Central memory CD8-positive, alpha-beta T cell (primary cell): ENCODE measurements at places on chromosomes 1 and 21.

- DNase-seq = no peak
These were observed 99.3 kb downstream of the FMN2 start for GRCh38 chr1:240190881-240191401.

GRCh38 chr1:237031480-237031879 is 10.5 kb upstream of the RYR2 start:
- DNase-seq = no peak

DNA sequence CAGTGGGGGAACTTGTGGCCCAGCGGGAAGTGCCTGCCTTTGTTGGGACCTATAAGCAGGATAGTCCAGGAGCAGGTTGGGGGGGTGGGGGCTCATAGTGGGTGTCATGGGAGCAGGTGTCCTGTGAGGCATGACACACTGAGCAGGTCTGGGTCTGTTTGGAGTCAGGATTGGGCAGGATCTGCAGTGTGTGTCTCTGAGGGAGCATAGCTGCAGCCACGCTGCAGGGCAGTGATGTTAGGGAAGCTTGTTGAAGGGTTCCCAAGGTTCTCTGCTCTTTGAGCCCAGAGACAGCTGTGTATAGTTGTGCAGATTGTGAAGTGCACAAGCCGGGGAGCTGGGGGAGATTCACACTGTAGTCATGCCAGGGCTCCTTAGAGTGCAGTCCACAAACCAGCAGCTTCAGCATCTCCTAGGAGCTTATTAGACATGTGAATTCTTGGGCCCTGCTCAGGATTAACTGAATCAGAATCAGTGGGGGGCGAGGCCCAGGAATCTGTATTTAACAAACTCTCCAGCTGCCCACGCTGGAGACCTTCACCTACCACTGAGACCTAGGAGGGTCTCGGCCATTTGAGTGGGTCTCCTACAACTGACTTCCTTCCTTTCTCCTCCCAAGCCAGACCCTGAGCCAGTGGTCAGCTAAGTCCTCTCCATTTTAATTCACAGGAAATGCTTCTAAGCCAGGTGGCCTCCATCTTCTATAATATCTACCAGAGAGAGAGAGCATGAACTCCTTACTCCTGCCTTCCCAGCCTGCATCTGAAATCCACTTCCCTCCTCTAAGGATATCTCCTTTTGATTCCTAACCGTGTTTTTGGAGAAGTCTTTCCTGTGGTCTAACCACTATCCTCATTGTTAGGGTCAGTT is 11.1 kb downstream of the INSRR start:
- no peak for DNase-seq

- no peak for DNase-seq
These were observed 61.6 kb downstream of the S100B start for GRCh38 chr21:46543306-46543705.

GRCh38 chr1:23385119-23385621 is 15.5 kb upstream of the ZNF436 start:
- DNase-seq = no peak

DNA sequence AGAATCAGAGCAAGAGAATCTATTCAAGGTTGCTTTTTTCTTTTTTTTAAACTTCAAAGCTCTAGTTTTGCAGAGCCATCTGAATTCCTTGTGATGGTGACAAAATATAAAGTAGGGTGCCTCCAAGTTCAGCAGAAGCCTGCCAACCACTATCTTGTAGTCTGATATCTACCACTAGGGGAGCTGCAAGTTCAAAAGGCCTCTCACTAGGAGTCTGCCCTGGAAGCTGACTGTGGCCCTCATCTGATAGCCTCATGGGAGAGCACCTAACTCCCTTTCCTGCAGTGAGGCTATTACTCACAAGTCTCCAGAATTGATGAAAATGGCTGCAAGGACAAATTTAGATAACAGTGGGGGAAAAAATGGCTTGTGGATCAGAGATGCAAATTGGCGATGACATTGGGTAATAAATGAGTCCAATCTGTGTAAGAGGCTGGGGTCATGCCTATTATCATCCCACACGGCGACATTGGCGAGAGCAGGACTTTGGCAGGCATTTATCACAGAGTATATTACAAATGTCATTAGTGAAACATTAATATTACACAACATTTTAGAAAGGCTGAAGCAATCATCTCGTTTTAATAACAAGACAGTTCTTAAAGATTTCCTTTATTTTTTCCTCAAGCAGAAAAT is 10.7 kb upstream of the ZP4 start:
- DNase-seq = no peak

DNA sequence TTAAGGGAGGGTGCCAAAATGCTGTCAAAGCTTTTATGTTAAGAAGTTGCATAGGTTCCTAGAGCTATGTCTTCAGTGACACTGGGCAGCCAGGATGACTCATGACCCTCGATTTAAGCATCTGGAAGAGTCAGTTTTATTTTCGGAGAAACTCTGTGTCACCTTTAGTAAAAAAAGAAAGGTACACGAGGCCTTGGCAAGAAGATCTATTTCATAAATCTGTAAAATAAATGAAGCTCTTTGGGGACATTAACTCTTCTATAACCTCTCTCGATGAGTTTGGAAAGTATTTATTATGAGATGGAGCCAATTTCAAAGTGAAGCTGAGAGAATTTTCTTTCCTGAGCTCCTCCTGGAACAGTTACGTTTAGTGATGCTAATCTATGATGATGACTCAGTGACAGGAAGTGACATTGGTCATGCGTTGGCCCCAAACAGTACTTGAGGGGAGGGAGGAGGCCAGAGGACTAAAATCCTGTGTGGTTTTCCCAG is 156.5 kb downstream of the HLX start:
- no peak for DNase-seq

DNA sequence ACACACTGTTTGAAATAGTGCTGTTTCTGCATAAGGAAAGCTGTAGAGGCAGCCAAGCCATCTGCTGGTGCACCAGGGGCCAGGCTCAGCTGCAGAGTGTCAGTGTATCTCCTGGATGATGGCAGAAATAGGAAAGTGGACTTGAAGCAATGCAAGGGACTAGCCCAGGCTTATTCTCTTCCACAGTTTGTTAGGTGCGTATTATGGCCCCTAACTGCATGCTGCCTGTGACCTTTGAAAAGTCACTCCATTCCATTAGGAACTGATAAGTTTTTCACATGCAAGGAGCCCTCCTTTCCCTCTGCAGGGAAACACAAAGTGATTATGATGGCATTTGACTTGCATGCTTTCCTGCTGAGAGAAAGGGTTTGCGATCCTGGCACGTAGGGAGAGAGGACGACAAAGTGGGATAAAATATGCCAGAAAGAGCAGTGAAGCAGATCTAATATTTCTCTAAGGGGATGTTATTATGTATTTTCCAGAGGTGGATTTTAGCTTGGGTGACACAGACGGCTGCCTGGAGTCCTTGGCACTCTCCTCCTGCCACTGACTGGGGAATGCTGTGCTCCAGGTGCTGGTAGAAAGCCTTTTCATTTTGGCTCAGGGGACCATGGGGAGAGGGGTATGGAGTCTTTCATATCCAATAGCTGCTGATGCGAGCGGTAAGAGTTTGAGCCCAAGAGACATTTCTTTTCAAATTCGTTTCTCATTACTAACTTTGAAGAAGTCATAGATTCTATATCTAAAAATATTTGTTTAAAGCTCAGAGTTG is 402.1 kb upstream of the B3GALT2 start:
- no peak for DNase-seq

DNA sequence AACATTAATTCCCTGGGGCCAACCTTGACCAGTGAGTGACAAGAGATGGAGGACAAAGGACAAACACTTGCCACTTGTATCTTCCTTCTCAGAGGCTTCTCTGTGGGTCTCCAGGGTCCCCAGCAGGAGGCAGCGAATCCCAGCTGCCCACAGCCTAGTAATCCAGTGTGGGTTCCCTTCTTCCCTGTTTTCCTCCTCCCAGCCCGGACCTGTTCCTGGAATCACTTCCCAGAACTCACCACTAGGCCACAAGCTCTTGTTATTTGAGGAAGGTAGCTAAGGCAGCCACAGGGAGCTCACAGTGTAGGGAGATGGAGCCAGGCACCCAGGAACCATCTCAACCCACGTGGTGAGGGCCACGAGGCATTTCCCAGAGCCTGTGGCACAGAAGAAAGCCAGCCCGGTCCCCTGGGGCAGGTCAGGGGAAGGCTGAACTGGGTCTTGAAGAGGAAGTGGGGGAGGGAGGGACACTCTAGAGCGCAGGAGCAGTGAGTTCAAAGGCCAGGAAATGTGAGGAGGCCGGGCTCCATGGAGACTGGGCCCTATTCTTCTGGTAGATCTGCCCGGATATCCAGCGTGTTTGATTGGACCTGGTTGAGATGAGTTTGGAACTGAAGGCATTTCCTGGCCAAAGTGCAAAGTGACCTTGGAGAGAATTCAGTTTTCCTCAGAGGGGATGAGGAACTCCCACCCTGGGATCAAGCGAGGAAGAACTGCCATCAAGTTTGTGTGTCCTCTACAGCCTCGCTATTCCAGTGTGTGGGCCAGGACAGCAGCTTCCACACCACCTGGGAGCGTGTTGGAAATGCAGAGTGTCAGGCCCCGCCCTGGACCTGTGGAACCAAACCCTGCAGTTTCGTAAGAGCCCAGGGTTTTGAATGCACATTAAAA is 20.3 kb upstream of the C2CD2 start:
- DNase-seq = no peak

DNA sequence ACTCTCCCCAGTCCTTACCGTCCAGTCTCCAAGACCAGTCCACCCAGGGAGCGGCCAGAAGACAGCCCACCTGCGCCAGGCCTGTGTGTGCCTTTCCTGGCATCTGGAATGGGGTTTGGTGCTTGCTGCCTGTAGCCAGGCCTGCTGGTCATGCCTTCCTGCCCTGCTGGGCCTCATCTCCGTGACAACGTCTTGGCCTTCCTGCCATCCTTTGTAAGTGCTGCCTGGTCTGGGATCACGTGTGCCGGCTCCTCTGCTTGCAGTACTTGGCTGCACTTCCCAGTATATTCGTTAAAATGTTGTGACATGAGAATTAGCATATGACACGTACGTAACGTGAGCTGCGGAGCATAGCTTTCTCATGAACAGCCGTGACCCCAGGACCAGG is 145.3 kb upstream of the COL6A1 start:
- no peak for DNase-seq

DNA sequence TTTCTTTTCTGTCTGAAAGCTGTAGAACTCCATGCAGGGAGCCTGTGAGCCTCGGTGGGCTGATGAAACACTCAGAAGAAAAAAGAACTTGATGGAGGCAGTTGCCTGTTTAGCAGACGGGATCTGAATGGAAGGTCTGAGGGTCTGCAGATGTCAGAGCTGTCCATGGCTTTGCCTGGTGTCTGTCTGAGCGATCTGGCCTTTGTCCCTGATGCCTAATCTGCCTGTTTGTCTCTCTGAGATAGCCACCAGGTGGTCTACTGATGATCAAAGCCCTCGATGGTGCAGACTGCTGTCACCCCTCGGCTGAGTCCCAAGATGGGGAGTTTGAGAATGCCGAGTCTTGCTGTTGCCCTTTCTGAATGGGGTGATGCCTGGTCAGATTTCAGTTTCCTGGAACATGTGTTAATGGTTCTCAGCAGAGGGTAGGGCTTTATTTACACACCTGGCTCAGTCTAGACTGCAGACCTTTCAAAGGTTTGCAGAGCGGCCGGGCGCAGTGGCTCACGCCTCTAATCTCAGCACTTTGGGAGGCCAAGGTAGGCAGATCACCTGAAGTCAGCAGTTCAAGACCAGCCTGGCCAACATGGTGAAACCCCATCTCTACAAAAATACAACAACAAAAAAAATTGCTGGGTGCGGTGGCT is 90.4 kb downstream of the KIF26B start:
- DNase-seq = no peak

- no peak for DNase-seq
These were observed 399 bp upstream of the PTPRC start for GRCh38 chr1:198638441-198638840.

GRCh38 chr1:110615548-110616130 is 9.5 kb upstream of the KCNA2 start:
- DNase-seq = no peak

DNA sequence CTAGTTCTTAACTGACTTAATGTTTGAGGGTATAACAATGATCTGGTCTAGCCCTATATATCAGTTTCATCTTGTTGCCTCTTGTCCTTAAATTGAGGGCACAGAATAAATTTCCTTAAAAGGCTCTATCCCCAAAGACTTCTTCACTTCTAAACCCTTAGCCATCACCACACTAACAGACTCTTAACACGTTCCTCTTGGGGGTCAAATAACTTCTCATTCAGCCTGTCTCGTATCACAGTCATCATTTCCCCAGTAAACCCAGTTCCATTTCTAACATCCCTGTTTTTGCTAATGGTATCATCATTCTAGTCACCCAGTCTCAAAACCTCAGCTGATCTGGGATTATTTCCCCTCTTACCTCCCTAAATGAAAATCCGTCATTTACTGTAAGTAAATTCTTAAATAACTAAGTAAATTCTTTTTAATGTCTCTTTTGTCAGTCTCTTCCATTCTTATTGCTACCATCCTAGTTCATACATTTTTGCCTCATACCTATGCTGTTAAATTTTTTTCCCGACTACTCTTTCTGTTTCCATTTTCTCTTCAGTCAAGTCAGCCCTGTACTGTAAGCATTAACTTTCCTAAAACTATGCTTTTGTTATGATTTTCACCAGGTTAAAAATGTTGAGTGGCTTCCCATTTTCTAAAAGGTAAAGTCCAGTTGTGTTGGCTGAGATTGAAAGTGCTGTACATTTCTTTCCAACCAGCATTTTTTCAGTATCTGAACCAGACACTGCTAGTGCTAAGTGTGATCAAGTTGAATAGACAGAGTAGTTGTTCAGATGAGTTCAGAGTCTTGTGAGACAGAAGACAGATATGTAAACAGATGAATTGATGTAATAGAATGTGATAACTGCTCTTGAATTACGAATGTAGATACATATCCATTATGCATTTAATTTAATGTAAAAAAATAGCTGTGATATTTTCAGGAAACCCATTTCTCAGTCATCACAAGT is 6.9 kb downstream of the CTTNBP2NL start:
- DNase-seq = no peak

DNA sequence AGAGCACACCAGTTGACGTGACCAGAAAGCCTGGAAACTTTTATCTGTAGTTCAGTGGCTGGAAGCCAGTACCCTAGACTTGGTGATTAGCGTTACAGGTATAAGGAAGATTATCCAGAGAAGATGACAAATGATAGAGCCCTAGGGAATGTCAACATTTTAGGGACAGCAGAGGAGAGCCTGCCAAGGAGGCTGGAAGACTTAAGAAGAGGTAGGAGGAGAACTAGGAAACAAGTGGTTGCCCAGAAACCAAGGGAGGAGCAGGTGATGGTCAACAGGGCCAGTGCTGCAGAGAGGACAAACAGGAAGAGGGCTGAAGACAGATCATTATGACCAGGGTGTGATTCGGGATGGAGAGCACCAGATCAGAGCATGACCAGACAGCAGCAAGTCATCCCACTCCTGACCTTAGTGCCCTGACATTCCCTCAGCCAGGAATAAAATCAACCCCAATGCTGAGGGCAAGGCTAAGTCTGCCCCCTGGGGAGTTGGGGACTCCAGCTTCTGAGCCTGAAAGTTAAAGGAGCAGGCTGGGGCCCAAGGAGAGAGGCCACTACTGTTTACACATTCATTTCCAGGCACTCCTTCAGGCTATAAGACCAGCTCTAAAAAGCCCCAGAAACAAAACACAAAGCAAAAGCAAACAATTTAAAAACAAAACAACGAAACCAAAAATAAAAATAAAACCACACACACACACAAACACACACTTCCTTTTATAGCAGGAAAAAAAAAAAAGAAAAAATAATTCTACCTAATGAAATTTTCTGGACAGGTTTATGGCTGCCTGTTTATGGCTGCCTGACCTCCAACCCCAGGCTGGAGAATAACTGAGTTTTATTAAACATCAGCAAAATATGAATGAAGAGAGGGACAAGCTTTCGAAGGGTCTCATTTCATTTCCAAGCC is 48.6 kb upstream of the LRRC52 start:
- no peak for DNase-seq

GRCh38 chr1:68963353-68963752 is 466.5 kb upstream of the DEPDC1 start:
- DNase-seq = no peak
